ENCODE measurements at places on chromosomes 3 and 15. TPM values are rescaled to one million over a fixed set of nuclear protein-coding genes. Genes with fewer than 3 reads are reported as not detected.

DNA sequence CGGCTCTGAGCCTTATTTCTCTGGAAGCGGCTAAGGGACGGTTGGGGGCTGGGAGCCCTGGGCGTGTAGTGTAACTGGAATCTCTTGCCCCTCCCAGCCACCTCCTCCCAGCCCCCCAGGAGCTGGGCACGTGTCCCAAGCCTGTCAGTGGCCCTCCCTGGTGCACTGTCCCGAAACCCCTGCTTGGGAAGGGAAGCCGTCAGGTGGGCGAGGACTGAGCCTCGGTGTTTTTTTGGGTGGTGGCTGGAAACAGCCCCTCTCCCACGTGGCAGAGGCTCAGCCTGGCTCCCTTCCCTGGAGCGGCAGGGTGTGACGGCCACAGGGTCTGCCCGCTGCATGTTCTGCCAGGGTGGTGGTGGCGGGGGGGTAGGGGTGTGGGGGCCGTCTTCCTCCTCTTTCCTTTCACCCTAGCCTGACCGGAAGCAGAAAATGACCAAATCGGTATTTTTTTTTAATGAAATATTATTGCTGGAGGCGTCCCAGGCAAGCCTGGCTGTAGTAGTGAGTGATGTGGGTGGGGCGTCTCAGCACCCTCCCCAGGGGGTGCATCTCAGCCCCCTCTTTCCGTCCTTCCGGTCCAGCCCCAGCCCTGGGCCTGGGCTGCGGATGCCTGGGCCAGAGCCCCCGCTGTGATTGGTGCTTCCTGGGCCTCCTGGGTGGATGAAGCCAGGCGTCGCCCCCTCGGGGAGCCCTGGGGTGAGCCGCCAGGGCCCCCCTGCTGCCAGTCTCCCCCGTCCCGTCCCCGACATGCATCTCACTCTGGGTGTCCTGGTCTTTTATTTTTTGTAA, 58.8 kb upstream of the GOLGA8A start:
- DNase-seq, result no peak

WDR49 gene
- 0.12 TPM for polyA plus RNA-seq

- no peak for DNase-seq
Measured at GRCh38 chr3:119580067-119580760, 922 bp downstream of the ADPRH start.

IL17RC gene
- polyA plus RNA-seq, result 14.2 TPM

MYL3 gene
- polyA plus RNA-seq, result 2.9 TPM

DNA sequence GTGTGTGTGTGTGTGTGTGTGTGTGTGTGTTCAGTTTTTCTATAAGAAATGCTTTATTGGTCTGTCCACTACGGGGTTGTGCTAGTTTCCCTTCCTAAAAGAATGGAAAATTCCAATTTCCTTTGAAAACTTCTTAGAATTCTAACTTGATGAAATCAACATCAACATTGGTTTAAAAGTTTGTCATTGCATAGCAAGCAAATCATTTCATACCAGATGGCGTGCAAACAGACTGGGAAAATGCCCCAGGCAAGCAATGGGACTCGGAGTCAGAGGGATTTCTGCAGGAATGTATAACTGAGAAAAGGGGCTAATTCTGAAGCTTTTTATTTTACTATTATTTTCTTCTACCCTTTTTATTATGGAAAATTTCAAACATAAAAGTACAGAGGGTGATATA, 13.1 kb upstream of the DYNC1LI1 start:
- DNase-seq, result no peak

DNA sequence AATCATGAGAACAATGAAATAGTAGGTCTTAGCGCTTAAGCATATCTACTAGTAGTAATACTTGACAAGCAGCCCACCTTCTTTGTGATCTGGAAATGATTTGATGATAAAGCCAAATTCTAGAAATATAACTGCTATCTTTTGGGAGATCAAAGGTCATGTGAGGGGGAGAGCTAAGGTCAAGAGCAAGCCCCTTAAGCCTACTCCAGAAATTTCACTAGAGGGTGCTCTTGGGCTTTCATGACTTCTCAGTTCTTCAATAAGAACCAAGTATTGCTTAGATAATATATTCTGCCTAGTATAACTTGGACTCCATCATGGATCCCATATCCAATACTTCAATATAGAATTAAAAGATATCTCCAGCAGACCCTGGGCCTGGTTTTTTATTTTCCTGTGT, 319.6 kb downstream of the ZBTB20 start:
- DNase-seq, result no peak

DNA sequence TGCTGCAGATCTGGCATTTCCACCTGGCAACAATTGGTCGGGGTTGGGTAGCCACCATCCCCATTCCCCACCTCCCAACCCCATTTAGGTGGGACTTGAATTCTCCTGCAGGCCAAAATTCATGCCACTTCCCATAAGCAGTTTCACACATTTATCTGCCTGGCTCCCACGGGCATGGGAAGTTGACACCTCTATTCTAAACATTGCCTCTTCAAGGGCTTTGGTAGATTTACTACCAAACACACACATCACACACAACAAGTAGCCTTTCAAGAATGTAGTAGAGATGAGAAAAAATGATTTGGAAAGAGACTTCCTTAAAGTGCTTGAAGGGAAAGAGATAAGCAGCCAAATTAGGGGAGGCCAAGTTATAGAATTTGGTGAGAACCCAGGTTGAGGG, 30.9 kb downstream of the ZBTB38 start:
- no peak for DNase-seq

- DNase-seq, result no peak
Measured at GRCh38 chr3:36633060-36633459, 131.3 kb downstream of the DCLK3 start.

SPTSSB gene
- polyA plus RNA-seq, result 0.07 TPM

DNA sequence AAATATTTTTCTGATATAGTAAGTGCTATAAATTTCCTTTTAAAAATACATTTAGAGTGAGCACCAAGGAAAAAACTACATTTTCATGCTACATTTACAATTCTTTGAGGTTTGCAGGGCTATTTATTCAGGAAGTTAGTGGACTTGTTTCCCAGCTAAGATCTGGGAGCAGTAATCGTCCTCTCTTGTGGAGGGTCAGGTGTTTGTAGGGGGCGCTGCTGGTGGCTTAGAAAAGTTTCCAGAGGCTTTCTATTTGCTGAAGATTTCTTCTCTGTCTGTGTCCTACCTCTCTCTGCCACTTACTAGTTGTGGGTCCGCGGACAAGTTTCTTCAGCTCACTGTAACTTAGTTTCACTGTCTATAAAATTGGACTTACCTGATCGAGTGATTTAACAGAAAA, 163.9 kb downstream of the PEX5L start:
- no peak for DNase-seq

GRCh38 chr3:9255976-9256375, 6.5 kb upstream of the SRGAP3 start:
- no peak for DNase-seq

- peak; percentile 71 for DNase-seq
Measured at GRCh38 chr15:73867956-73868355, 5.4 kb upstream of the TBC1D21 start.

SPRED1 gene
- 8.5 TPM for polyA plus RNA-seq

- DNase-seq, result no peak
Measured at GRCh38 chr3:47573190-47574172, 5.2 kb downstream of the CSPG5 start.

CLSTN2 gene
- 28.9 TPM for polyA plus RNA-seq

DNA sequence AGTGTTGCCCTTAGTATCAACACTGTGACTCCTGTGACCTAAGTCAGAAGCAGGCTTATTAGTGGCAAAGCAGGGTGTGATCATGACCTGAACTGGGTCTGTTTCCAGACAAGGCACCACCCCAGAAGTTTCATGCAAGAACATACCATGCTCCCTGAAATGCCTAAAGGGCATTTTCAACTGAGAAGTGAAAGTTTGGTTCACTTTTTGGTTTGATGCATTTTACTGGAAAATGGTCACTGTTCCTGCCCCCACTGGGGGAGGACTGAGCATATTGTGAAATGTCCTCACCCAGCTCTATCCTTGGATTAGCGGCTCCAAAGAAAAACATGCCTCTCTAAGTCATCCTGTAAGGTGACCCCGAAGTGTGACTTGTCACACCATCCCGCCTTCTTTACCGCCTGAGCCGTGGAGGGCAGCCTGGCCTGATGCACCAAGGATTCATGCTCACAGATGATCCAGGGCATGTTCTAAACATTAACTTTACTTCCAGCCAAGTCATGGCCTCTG, 3.1 kb upstream of the FAM240A start:
- no peak for DNase-seq

DNA sequence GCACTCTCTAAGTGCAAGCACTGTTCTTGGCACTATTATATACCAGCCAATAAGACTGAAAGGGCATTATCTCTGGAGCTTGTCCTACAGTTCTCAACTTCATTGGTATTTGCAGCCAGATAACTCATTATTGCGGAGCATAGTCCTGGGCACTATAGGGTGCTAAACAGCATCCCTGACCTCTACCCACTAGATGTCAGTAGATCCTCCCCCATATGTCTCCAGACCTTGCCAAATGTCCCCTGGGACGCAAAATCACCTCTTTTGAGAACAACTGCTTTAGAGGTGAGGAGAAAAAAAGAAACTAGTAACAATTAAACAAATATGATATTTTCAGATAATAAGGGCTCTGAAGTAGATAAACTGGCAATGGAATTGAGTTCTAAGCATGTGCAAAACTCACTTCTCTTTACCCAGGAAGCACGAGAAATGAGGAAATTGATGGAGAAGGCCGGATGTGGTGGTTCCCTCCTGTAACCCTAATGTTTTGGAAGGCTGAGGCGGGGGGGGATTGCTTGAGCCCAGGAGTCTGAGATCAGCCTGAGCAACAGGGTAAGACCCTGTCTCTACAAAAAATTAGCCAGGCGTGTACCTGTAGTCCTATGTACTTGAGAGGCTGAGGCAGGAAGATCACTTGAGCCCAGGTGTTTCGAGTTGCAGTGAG, 61.4 kb downstream of the FRMD4B start:
- no peak for DNase-seq
